ENCODE measurements at places on chromosomes 11 and 22. TPM values are rescaled to one million over a fixed set of nuclear protein-coding genes. Genes with fewer than 3 reads are reported as not detected.

Gene APLNR
- 1.7 TPM for total RNA-seq

Gene IFITM1
- 25.3 TPM for total RNA-seq

- no peak for DNase-seq
Observed at GRCh38 chr22:20219667-20220628, 48.2 kb downstream of the RTN4R start.

- no peak for DNase-seq
Observed at GRCh38 chr11:107562647-107563208, 2.8 kb downstream of the ALKBH8 start.

DNA sequence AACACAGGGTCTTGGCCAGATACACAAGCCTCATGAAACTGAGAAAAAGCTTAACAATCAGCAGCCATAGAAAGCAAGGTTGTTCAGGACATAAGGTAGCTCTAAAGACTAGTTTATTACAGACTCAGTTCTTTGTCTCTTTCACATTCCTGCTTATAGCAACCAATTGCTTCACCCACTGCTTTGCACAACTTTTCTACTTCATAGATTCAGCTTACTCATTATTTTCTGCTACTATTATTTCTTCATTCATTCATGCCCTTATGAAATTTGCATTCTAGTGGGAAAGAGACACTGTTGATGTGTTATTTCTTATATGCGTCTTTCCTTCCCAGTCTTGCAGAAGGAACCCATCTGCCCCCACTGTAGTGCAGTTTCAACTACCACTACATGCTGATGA is 4.7 kb downstream of the CCDC34 start:
- DNase-seq: no peak

All from umbilical cord (tissue), 2 donors.